T-helper 17 cell (primary cell): ENCODE measurements at places on chromosomes 11 and 22. TPM values are rescaled to one million over a fixed set of nuclear protein-coding genes. Genes with fewer than 3 reads are reported as not detected.

Gene COA4
- total RNA-seq: 28.7 TPM

GRCh38 chr11:5620651-5621521 is 3.9 kb upstream of the TRIM34 start:
- H3K4me3 ChIP-seq: no peak overlapping the region
- peaks cover 22% of the 10 kb centered on the region for H3K4me1 ChIP-seq
- H3K27me3 ChIP-seq: no peaks in the 10 kb centered on the region
- DNase-seq: no peak
- peaks cover 2% of the 10 kb centered on the region for H3K36me3 ChIP-seq
- no peak overlapping the region for H3K27ac ChIP-seq

- H3K27me3 ChIP-seq: no peaks in the 10 kb centered on the region
- H3K4me3 ChIP-seq: no peak overlapping the region
- no peak for DNase-seq
- peaks cover 25% of the 10 kb centered on the region for H3K4me1 ChIP-seq
- H3K36me3 ChIP-seq: peaks cover 2% of the 10 kb centered on the region
Observed at GRCh38 chr22:24025475-24025874, 14.4 kb downstream of the CABIN1 start.

- no peak for DNase-seq
- no peak overlapping the region for H3K4me3 ChIP-seq
- H3K4me1 ChIP-seq: peaks cover 6% of the 10 kb centered on the region
- H3K27ac ChIP-seq: no peak overlapping the region
- H3K36me3 ChIP-seq: no peaks in the 10 kb centered on the region
- H3K27me3 ChIP-seq: peaks cover 23% of the 10 kb centered on the region
Observed at GRCh38 chr11:75625021-75625420, 43.8 kb downstream of the MAP6 start.

GRCh38 chr11:84524422-84525051 is 1102.6 kb downstream of the DLG2 start:
- no peak for DNase-seq
- no peaks in the 10 kb centered on the region for H3K4me1 ChIP-seq
- H3K36me3 ChIP-seq: no peaks in the 10 kb centered on the region
- no peak overlapping the region for H3K27ac ChIP-seq

GRCh38 chr11:124882339-124883071 is 15.2 kb downstream of the ROBO4 start:
- no peak for DNase-seq
- no peak overlapping the region for H3K27ac ChIP-seq
- H3K36me3 ChIP-seq: no peaks in the 10 kb centered on the region
- peaks cover 9% of the 10 kb centered on the region for H3K4me1 ChIP-seq
- peaks cover 27% of the 10 kb centered on the region for H3K27me3 ChIP-seq

Gene TEX12
- 0.52 TPM for total RNA-seq

DNA sequence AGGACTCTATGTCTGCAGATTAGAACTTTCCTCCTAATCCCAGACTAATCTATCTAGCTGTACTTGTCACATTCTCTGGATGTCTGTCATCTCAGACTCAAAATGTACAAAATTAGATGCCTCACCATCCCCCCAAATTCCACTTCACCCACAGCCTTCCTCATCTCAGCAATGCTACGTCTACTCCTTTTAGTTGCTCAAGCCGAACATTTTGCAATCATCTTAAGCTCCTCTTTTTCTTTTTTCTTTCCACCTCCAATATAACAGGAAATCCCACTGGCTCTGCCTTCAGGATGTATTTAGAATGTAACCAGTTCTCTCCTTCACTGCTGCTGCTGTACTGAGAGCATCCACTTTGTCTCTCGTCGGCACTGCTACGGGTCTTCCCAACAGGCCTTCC is 1091.8 kb downstream of the TBC1D22A start:
- no peak for DNase-seq
- no peaks in the 10 kb centered on the region for H3K36me3 ChIP-seq
- peaks cover 32% of the 10 kb centered on the region for H3K27me3 ChIP-seq

- H3K27me3 ChIP-seq: no peaks in the 10 kb centered on the region
- peak; percentile 19 for DNase-seq
- H3K4me1 ChIP-seq: peaks cover 23% of the 10 kb centered on the region
Observed at GRCh38 chr11:86291466-86292262, 10.4 kb upstream of the HIKESHI start.

Gene BTBD18
- total RNA-seq: not detected

- H3K27me3 ChIP-seq: no peaks in the 10 kb centered on the region
- peaks cover 2% of the 10 kb centered on the region for H3K4me1 ChIP-seq
- no peaks in the 10 kb centered on the region for H3K36me3 ChIP-seq
Observed at GRCh38 chr11:77191823-77192495, 63.9 kb downstream of the MYO7A start.

GRCh38 chr11:19735157-19735908 is 22.7 kb downstream of the NAV2 start:
- H3K27me3 ChIP-seq: peaks cover 10% of the 10 kb centered on the region
- no peak overlapping the region for H3K27ac ChIP-seq
- peaks cover 4% of the 10 kb centered on the region for H3K36me3 ChIP-seq
- H3K4me3 ChIP-seq: no peak overlapping the region
- DNase-seq: no peak

GRCh38 chr22:49431551-49431950 is 396.1 kb downstream of the BRD1 start:
- no peaks in the 10 kb centered on the region for H3K27me3 ChIP-seq
- no peak overlapping the region for H3K4me3 ChIP-seq
- no peaks in the 10 kb centered on the region for H3K36me3 ChIP-seq

GRCh38 chr11:112364962-112365481 is 104.4 kb upstream of the PLET1 start:
- no peaks in the 10 kb centered on the region for H3K27me3 ChIP-seq
- DNase-seq: no peak
- H3K4me1 ChIP-seq: peaks cover 12% of the 10 kb centered on the region
- no peak overlapping the region for H3K4me3 ChIP-seq
- no peak overlapping the region for H3K27ac ChIP-seq

- no peak overlapping the region for H3K4me3 ChIP-seq
- no peak for DNase-seq
- H3K27me3 ChIP-seq: no peaks in the 10 kb centered on the region
Observed at GRCh38 chr22:40701274-40701673, 22.0 kb downstream of the MCHR1 start.

DNA sequence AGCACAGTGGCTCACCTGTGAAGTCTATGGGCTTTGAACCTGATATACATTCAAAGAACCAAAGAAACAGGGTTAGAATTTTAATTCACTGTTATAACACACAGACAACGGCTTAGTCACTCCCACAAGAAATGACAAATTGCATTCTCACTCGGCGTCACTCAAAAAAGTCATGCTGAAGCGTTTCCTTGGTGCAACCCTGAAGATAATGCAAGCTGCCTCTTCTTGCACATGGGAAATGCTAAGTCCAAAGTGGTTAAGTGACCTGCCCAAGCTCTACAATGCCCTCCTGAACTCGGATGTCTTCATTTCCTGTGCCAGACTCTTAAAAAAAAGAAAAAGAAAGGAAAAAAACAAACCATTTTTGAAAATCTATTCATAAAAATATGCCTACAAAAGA is 10.0 kb downstream of the LGR4 start:
- peaks cover 8% of the 10 kb centered on the region for H3K27me3 ChIP-seq
- no peak for DNase-seq
- H3K4me1 ChIP-seq: no peaks in the 10 kb centered on the region
- H3K4me3 ChIP-seq: no peak overlapping the region
